ENCODE measurements at places on chromosomes 6 and 20.

- no peak for DNase-seq
Measured at GRCh38 chr6:33880104-33880678, 76.4 kb upstream of the MLN start.

- DNase-seq = no peak
Measured at GRCh38 chr6:10554826-10555225, 33.7 kb downstream of the GCNT2 start.

- DNase-seq = no peak
Measured at GRCh38 chr20:36644032-36644705, 1.8 kb downstream of the SLA2 start.

- DNase-seq = peak; percentile 79
Measured at GRCh38 chr20:1827974-1828785, 67.0 kb upstream of the SIRPA start.

DNA sequence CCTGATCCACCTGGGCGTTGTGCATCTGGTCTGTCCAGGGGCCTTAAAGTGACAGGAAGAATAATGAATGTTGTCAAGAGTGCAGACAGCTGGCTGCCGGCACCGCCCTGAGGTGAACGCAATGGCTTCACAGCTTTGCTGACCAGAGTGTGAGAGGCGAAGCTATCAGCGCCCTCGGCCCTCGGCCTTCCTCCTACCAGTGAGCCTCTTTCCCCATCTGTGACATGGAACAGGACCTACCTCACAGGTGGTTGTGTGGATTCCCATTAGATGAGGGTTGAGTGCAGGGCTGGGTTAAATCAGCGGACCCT, 54.8 kb downstream of the CTCFL start:
- no peak for DNase-seq

DNA sequence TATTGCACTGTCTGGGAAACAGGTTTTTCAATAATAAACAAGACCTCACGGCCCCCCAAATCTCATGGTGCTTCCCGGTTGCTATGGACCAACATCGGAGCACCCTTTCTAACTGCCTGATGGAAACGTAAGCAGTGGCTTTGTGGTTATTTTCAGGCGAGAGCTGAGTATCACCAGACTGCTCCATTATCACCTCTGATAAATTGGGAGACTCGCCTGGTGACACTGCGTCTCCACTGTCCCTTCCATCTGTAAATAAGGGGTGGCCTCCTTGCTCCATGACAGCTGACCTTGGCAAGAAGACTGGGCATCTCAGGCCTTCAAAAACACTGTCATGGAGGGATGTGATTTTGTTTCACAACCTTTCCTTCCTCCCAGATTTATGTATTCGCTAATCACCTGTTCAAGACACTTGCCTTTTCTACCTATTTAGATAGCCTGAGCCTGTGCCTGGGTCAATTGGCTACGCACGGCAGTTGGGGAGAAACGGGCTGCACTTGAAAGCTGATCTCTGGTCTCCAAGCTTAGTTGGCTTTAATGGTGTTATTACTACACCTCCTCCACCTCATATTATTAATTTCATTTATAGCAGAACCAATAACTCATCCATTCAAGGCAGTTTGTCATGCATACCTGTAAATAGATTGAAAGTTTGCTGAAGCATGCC, 17.7 kb upstream of the CDH4 start:
- no peak for DNase-seq

DNA sequence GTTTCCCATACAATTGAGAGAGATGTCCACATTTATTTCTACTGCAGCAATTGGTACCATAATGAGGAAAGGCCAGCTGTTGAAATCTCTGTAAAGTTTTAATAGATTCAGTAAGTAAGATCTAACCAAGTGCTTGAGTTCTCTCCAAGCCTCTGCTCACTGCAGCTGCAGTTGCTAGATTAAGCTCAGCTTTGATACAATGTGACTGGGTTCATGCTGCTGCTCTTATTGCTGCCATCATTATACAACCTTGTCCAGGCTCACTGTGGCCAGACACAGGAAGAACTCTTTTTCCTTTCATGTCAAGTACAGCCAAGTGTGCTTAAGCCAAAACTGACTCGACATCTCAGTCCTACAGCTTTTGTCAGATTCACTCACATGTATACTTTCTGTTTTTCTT, 423.5 kb downstream of the GJA1 start:
- DNase-seq = no peak

Data from right atrium auricular region (tissue), 2 donors.